ENCODE measurements at places on chromosomes 5 and 9.

DNA sequence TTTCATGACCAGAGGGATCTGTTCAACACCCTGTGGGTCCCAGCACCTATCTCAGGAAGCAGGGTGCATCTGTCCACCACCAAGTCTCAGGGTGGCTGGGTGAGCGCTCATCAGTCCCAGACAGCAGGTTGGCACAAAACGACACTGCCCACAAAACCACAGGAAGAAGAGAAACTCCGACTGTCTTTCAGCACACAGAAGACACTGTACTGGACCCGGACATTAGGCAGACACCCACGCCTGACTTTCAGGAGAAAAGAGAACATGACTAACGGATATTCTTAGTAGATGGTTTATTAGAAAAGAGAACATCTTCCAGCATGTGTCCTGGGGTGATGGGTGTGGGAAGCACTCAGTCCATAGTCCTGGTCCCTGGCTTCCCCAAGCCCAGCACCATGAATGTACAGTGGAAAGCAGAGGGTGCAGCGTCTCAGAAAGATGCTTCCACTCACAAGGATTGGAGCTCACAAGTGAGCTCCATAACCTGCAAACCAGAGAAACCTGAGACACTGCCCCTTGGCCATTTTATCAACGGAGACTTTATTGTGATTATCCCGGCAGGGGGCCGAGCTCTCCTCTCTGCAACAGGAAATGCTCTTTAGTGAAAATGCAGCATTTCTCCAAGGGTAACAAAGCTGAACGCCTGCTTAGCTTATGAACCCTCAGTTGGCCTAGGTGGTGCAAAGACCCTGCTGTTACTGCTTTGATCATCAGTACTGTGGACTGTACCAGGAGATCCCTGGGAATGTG is 35.8 kb upstream of the LCP2 start:
- DNase-seq: no peak

DNA sequence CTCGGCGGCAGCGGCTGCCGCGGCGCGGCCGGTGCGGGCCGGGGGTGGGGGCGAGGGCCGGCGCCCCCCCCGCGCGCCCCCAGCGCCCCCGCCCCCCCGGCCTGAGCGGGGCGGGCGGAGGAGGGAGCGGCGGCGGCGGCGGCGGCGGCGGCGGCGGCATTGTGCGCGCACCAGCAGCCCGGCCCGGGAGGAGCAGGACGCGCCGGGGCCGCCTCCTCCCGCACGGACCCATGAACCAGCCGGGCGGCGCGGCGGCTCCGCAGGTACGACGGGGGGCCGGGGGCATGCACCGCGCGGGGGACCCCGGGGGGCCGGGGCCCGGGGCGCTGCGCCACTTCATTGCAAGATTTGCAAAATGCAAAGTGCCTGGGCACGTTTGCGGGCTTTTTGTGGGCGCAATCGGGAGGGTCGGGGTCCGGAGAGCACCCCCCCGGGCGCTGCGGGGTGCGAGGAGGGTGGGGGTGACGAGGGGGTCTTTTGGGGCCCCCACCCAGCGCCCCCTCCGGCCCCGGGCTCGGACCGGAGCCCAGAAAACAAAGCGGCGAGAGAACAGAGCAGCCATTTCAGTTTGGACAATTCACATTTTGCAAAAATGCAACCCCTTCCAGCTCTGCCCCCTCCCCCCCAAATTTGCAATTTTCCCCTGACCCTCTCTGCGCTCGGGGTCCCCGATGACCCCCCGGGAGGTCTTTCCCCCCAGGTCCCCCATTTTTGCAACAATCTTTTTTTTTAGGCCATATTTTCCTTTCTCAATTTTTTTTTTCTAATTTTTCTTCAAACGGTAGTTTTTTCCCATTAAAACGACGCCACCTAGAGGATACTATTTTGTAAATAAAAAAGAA is at the start of gene ZNF618:
ZNF618 (plus strand) TSS at position 159 of the 842 bp plus-strand sequence; CDS start at position 231, 72 bp downstream.
- DNase-seq: no peak

DNA sequence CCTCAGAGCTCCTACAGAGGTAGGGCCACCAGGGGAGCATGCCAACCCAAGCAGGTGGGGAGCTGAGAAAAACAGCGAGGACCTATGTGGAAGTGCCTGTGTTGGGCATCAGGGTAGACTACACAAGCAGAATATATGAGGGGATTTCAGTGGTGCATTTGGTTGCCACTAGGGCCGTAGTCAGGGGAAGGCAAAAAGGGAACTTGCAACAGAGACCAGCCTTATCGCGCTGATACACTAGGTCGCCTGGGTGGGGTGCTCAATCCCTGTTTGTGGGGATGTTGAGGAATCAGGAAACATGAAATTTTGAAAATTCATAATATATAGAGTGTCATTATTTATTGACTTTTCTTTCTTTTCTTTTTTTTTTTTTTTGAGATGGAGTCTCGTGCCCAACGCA is 370.9 kb upstream of the PRR16 start:
- no peak for DNase-seq

- no peak for DNase-seq
Measured at GRCh38 chr9:33180526-33181184, 13.5 kb upstream of the B4GALT1 start.

DNA sequence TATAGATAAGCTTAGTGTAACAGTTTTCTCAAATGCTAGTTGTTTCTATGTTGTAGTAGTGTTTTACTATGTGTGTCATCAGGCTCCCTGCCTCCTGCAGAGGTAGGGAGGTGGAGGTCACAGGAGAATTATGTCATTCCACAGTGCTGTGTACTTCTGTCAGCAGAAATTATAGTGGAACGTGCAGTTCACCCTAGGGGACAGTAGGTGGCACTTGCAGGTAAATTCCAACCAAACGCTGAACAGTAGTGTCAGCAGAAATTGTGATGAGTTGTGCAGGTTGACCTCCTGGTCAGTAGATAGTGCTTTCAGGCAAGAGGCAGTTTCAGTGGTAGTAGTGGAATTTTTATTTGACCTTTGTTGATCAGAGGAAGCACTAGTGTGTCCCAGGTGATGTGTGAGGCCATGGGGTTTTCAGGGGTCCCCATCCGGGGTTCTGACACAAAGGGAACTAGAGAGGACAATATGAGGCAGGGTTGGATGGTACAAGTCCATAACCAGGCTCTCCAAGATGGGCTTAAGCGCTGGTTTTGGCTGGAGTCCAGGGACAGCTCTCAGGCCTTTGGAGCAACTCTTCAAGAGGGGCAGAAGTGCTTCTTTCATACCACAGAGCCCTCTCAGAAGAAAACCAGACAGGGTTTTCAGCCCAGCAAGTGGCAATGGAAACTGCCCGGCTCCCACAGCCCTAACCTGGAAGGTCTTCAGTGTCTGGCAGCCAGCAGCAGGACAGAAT is 402.9 kb downstream of the CYLC2 start:
- DNase-seq: no peak

DNA sequence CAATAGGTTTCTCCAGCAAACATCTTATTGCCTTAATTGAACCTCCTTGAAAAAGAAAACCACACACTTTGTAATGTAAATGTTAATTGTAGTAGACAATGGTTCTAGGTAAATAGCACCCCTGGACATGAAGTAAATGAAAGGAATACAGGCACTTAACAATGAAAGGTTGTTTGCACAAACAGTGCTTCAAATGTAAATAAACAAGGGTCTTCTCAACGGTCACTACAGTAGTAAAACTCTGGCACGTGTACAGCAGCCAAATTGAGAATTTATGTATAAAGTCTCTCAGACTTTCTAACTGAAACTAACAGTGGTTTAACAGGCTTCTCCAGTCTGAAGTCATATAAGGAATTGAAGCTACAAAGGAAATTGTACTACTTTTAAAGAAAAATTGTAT is 218.3 kb downstream of the MEF2C start:
- DNase-seq: no peak

GRCh38 chr9:107309271-107309670 is 26.2 kb downstream of the RAD23B start:
- DNase-seq: no peak

DNA sequence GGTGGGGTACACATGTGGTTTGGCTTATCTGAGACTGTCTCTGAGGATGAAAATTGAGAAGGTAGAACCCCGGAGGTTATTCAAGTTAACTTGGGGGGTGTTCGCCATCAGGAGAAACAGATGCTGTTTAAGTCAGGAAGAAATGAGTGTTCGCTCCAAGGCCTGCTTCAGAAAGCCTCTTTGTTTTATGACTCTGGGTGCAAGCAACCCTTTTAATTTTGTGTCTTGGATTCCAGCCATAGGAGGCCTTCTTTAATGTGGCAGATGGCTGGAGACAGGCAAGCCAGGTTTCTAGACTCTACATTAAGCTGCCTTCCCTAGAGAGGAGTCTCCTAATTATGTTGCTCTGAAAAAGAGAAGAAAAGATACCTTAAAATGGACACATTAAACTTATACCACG is 4.2 kb upstream of the SMAD5 start:
- DNase-seq: no peak

GRCh38 chr9:117555964-117556629 is 141.2 kb upstream of the ASTN2 start:
- no peak for DNase-seq

DNA sequence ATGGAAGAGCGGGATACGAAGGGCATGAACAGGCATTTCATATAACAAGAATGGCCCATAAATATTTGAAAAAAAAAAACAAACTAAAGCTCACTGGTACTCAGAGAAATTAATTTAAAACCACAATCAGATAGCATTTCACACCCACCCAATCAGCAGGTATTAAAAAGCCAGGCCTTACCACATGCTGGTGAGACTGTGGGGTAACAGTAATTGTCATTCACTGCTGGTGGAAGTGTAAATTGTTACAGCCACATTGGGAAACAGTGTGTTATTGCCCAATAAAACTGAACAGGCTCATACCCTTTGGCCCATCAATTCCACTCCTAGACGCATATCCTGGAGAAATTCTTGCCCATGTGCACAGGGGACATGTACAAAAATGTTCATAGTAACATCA is 66.0 kb downstream of the PLAC8L1 start:
- DNase-seq: no peak

GRCh38 chr9:131545003-131545785 is at the start of gene PRRT1B:
Gene PRRT1B (plus strand): TSS chr9:131545523. CDS start chr9:131545616, 93 bp downstream.
- DNase-seq: no peak

GRCh38 chr5:115100319-115100955 is 69.3 kb downstream of the TRIM36 start:
- no peak for DNase-seq

GRCh38 chr5:43643750-43644149 is 40.8 kb downstream of the NNT start:
- DNase-seq: no peak

DNA sequence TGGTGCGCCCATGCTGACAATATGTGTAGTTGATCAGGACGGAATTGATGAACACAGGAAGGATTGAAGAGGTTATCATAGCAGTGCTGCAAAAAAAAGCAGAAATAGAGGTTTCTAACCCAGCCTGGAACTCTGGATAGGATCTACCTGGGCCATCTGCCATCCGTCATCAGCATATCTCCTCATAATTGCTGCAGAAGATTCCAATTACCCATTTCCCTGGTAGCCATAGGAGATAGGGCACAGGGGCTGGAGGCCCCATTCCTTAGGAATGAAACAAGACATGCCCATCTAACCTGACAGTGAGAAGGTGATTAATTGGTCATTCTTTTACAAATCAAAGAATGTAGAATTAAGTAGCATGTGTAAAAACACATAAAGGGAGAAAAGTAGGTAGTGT is 60.3 kb upstream of the TRIM32 start:
- DNase-seq: no peak

- no peak for DNase-seq
Measured at GRCh38 chr5:79237740-79238560, 2.0 kb downstream of the JMY start.

- no peak for DNase-seq
Measured at GRCh38 chr9:93278144-93278543, 94.2 kb downstream of the WNK2 start.

DNA sequence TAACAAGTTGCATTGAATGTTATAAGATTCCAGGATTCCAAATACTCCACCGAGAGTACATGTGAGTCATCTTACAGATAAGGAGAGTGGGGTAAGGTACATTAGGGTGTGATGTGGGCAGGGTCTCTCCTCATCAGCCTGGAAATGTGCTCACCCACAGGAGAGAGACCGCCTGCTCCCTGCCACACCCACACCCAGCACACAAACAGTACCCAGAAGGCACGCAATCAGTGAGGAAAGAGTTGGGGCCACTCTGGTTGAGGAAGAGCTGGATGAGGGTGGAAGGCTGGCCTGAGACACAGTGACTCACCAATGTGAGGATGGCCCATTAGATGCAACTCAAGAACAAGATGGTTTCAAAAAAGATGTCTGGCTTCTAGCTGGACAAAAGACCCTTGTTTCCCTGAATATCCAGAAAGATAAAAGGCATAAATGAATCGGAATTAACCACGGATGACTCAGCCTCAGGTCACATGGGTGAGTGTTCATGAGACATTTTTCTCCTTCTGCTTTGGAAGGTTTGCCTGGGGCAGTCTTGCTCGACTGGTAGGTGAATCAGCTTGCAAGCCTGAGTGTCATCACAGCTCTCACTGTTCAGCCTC is 51.1 kb upstream of the LHFPL2 start:
- peak; percentile 79 for DNase-seq

DNA sequence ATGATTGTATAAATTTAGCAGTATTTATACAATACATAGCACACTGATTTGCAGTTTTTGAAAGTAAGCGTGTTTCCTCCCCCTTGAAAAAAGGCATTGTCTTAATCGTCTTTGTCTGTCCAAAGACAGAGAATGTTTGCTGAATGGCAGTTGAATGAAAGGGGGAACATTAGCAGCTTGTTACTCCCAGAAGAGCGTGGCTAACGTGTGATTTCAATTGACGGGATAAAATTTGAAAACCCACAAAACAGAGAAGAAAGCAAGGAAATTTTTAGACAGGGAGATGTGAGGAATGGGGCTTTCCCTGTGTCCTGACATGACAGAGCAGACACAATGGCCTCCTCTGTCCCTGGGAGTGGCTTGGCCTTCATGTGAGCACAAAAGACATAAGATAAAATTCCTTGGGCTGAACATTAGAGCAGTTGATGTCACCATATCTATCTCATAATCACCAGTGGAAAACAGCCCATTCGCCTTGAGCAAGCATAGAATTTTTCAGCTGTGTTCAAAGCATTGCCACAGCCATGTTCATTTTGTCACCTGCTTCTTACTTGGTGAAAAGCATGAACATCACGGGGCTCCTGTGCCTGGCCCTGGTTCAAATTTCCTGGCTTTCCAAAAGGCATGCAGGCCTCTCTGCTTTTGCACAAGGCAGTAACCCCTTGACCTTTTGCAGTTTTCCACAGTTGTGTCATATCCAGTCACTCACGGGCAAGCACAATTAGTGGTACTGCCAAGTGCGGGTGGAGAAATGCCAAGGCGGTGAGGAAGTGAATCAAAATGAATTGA is 126.9 kb downstream of the TLE1 start:
- peak; percentile 20 for DNase-seq

DNA sequence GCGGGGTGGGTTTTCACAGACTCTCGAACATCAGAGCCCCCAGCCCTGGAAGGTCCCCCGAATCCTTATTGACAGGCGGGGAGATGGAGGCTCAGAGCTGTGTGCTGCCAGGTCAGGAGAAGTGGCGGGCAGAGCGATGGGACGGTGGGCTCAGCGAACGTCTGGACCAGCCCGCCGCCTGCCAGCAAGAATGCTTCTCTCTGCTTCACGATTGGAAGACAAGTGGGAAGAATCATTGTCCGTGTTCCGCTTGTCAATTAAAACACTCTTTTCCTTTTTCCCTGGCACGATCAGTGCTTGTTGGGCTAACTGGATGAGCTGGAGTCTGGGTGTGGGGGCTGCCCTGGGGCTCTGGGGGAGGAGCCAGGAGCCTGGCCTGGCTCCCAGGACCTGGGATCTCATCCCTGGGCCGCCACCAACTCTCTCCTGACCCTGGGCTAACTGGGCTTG is 1.6 kb downstream of the COL5A1 start:
- DNase-seq: no peak

Data from AG09309 (cell line).